Neural progenitor cell (in vitro differentiated cells): ENCODE measurements at places on chromosomes 3 and 15. TPM values are rescaled to one million over a fixed set of nuclear protein-coding genes. Genes with fewer than 3 reads are reported as not detected.

DNA sequence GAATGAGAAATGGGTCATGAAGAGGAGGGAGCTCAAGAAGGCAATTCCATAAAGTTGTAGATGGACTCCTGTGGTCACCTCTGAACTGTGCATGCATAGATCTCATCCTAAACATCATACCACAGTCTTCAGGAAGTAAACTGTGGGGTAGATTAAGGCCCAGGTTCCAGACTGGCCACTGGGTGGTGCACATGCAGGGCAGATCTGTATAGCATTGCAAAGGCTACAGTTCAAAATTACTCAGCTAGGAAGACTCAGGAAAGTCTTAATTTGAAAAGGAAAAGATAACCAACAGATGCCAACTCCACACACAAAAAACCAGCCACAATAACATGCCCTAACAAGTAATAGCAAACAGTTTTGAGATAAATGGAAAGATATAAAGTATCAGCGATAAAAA, 20.3 kb downstream of the KY start:
- no peak for DNase-seq

GRCh38 chr3:77038468-77038929, 1.4 kb upstream of the ROBO2 start:
- peak; percentile 93 for DNase-seq

DNA sequence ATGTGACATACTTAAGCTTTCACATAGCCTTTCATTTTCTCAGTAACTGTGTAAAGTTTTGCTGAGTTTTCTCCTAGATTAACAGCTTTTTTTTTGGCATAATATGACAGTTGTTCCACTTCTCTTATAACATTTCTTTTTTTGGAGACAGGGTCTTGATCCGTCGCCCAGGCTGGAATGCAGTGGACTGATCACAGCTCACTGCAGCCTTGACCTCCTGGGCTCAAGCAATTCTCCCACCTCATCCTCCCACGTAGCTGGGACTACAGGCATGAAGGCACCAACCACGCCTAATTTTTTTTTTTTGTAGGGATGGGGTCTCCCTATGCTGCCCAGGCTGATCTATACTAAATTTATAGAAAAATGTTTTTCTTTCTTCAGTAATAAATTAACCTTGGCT, 30.1 kb downstream of the DLG1 start:
- DNase-seq = no peak

DNA sequence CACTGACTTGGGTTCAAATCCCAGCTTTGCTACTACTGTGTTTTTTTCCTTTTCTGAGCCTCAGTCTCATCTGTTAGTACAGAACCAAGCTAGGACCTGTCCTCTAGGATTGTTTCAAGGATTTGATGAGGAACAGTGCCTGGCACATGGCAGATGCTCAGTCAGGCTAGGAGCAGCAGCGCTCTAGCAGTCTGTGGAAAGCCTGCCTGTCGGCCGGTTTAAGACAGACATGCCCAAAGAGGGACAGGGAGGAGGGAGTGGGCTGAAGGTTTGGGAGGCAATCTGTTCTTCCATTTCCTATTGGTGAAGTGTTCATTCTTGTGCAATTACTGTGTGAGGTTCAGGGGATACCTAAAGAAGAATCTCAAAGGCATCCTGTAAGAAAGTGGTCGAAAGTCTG, 35.1 kb upstream of the RGMA start:
- DNase-seq = peak; percentile 8

- DNase-seq = no peak
Observed at GRCh38 chr3:53673722-53674350, 172.4 kb downstream of the CHDH start.

Gene HDC
- 0.62 TPM in 1 of 2 replicates, not detected in the other for total RNA-seq

- no peak for DNase-seq
Observed at GRCh38 chr3:78781351-78781750, 986.4 kb downstream of the ROBO1 start.

Gene CATSPER2
- 1.1 and 1.5 TPM in 2 replicates for total RNA-seq

Gene CIB2
- 40.6 and 52.0 TPM in 2 replicates for total RNA-seq

DNA sequence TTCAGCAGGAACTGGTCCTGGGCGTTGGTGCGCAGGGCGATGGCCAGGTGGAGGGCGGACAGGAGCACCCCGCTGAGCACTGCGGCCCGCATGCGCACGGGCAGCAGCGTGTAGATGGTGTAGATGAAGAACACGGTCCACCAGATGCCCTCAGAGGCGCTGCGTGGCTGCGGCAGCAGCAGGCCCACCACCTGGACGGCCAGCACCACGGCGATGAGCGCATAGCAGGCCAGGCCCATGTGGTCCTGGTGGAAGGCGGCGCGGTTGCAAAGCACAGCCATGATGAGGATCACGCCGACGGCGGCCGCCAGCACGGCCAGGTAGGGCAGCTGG, 1.5 kb downstream of the ADCY5 start:
- DNase-seq = no peak

Gene COL7A1
- 3.0 and 13.3 TPM in 2 replicates for total RNA-seq
